Upper lobe of right lung (tissue), 1 donor: ENCODE measurements at places on chromosomes 6 and 20.

DNA sequence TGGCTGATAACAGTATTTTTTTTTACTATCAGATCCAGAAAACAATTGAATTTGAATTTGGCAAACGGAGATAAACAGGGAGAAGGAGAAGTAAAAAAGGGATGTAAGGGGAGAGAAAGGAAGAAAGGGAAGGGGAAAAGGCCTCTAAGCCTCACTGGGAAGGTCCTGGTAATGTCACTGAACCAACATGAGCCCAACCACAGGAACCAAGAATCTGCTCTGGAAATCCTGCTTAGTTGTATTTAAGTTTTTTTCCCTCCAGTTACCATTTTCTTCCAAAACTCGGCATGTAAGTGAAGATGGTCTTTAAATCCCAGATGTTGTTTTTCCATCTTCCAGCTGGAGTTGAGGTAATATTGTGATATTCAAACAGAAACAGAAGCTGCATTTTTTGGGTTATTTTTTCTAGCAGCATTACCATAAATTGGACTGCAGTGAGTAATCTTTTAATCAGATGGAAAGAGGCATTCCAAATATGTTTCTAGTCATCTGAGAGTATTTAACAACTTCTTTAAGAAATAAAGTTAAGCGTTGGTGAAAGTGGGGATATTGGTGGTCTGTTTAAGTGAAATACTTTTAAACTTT is 91.1 kb downstream of the TXNDC5 start:
- no peak overlapping the region for H3K27ac ChIP-seq
- no peaks in the 10 kb centered on the region for H3K27me3 ChIP-seq
- H3K36me3 ChIP-seq, result no peaks in the 10 kb centered on the region
- no peak for DNase-seq
- no peak overlapping the region for H3K4me3 ChIP-seq

DNA sequence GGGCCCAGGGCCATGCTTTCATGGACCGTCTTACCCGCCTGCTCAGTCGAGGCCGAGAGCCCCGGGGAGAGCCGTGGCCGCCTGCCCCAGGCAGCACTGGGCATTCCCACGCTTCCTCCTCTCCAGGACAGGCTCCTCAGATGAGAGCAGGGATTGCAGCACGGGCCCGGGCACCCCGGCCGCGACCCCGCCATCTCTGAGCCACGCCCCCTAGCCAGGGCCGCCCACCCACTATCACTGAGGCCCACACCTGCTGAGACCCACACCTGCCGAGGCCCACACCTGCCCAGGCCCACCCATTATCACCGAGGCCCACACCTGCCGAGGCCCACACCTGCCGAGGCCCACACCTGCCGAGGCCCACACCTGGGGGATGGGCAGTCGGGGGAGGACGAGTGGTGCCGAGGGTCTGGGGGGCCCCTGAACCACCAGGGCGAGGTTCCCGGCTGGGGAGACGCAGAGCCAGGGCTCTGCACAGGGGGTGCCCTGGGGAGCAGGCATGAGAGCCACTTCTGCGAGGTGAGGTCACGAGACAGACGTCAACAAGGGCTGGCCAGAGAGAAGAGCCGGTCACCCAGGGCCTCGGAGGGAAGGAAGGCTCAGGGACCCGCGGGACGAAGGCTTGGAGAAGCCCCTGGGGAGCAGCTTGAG is 235.6 kb downstream of the ERMARD start:
- no peaks in the 10 kb centered on the region for H3K36me3 ChIP-seq
- H3K4me1 ChIP-seq, result peaks cover 4% of the 10 kb centered on the region
- no peaks in the 10 kb centered on the region for H3K27me3 ChIP-seq
- DNase-seq, result peak; percentile 57
- H3K4me3 ChIP-seq, result no peak overlapping the region
- H3K27ac ChIP-seq, result no peak overlapping the region

DNA sequence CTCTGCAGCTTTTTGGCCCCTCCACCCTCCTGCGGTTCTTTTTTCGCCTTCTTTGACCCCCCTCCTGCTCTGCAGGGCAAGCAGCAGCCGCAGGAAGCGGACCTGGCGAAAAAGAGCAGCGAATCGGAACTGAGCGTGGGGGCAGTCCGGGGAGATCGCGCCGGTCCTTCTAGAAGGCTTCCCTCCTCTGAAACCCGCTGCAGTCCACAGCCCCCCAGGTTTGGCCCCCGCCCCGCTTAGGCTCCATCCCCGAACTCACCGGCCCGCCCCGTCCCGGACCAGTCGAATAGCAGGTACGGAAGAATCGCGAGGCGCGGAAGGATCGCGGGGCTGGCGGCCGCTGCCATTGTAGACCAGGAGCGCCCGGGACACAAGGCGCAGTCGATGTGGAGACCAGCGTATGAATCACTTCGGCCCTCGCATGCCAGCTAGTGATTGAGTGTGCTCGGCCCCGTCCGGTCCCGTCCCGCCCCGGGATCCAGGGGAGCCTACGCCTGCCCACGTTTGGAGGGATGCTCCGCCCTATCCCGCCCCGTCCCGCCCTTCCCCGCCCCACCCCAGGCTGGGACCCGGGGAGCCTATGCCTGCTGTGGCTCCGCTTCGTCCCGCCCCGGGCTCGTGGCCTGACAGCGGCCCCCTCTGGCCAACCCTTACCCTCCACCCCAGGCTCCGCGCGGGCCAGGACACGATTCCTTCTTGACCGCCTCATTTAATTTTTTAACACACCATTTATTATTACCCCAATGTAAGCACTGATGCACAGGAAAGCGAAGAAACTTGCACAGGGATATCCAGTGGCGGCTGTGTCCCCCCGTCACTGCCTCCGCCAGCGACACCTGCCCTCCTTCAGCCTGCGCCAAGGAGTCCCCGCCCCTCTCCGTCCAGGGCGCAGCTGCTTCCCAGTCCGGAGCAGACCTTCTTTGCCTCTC is at the start of gene ULBP3:
TSS of gene ULBP3 (minus strand) at position 402 of the 929 bp plus-strand sequence. CDS start at position 347, 55 bp downstream.
- H3K36me3 ChIP-seq, result no peaks in the 10 kb centered on the region
- H3K27me3 ChIP-seq, result no peaks in the 10 kb centered on the region
- peaks cover 4% of the 10 kb centered on the region for H3K4me1 ChIP-seq
- peak within 1 kb of the TSS; percentile 63 for H3K4me3 ChIP-seq
- peak within 1 kb of the TSS; percentile 34 for H3K27ac ChIP-seq

GRCh38 chr6:90382760-90383159 is 86.1 kb upstream of the BACH2 start:
- H3K4me1 ChIP-seq, result no peaks in the 10 kb centered on the region
- no peak for DNase-seq
- no peak overlapping the region for H3K27ac ChIP-seq
- no peaks in the 10 kb centered on the region for H3K36me3 ChIP-seq

GRCh38 chr6:21500314-21501020 is 93.1 kb upstream of the SOX4 start:
- no peak overlapping the region for H3K4me3 ChIP-seq
- no peak overlapping the region for H3K27ac ChIP-seq
- DNase-seq, result no peak
- no peaks in the 10 kb centered on the region for H3K36me3 ChIP-seq
- no peaks in the 10 kb centered on the region for H3K27me3 ChIP-seq
- no peaks in the 10 kb centered on the region for H3K4me1 ChIP-seq

- H3K27ac ChIP-seq, result no peak overlapping the region
- H3K4me3 ChIP-seq, result no peak overlapping the region
- no peaks in the 10 kb centered on the region for H3K36me3 ChIP-seq
These were observed 150.4 kb downstream of the PCSK2 start for GRCh38 chr20:17377231-17377630.

GRCh38 chr6:3557336-3557735 is 100.5 kb upstream of the SLC22A23 start:
- no peaks in the 10 kb centered on the region for H3K27me3 ChIP-seq
- H3K36me3 ChIP-seq, result no peaks in the 10 kb centered on the region
- no peaks in the 10 kb centered on the region for H3K4me1 ChIP-seq

DNA sequence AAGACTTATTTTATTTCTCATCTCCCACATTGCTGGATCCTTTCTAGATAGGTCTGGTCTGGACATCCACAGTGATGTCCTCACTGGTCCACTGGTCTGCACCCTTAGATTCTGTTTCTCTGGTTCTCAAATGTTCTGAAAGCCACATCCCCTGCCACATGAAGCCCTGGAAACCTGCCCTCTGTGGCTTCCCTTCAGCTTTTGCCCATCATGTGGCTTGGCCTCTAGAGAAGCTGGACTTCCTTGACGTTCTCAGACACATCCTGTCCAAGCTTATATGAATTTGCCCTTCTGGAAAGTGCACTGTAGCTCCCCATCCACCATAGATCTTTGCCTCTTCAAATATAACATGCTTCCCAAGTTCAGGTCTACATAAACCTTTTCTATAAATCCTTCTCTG is 18.5 kb downstream of the CST4 start:
- no peaks in the 10 kb centered on the region for H3K36me3 ChIP-seq
- no peak overlapping the region for H3K4me3 ChIP-seq
- no peaks in the 10 kb centered on the region for H3K27me3 ChIP-seq
- no peak for DNase-seq

- H3K27me3 ChIP-seq, result no peaks in the 10 kb centered on the region
- no peak overlapping the region for H3K27ac ChIP-seq
- H3K4me3 ChIP-seq, result no peak overlapping the region
These were observed 79.8 kb upstream of the TRDN start for GRCh38 chr6:123716506-123716905.

GRCh38 chr20:56373942-56374341 is 15.2 kb downstream of the FAM210B start:
- no peak overlapping the region for H3K4me3 ChIP-seq
- H3K4me1 ChIP-seq, result no peaks in the 10 kb centered on the region
- H3K36me3 ChIP-seq, result peaks cover 13% of the 10 kb centered on the region
- DNase-seq, result no peak
- H3K27ac ChIP-seq, result no peak overlapping the region
- no peaks in the 10 kb centered on the region for H3K27me3 ChIP-seq

GRCh38 chr6:52416629-52417151 is 3.5 kb upstream of the EFHC1 start:
- H3K27me3 ChIP-seq, result peaks cover 3% of the 10 kb centered on the region
- H3K27ac ChIP-seq, result no peak overlapping the region
- H3K36me3 ChIP-seq, result no peaks in the 10 kb centered on the region
- no peak for DNase-seq
- peaks cover 10% of the 10 kb centered on the region for H3K4me1 ChIP-seq

GRCh38 chr6:12957321-12958051 is 240.9 kb downstream of the PHACTR1 start:
- H3K27me3 ChIP-seq, result no peaks in the 10 kb centered on the region
- peak; percentile 92 for DNase-seq
- no peaks in the 10 kb centered on the region for H3K36me3 ChIP-seq
- peaks cover 10% of the 10 kb centered on the region for H3K4me1 ChIP-seq

DNA sequence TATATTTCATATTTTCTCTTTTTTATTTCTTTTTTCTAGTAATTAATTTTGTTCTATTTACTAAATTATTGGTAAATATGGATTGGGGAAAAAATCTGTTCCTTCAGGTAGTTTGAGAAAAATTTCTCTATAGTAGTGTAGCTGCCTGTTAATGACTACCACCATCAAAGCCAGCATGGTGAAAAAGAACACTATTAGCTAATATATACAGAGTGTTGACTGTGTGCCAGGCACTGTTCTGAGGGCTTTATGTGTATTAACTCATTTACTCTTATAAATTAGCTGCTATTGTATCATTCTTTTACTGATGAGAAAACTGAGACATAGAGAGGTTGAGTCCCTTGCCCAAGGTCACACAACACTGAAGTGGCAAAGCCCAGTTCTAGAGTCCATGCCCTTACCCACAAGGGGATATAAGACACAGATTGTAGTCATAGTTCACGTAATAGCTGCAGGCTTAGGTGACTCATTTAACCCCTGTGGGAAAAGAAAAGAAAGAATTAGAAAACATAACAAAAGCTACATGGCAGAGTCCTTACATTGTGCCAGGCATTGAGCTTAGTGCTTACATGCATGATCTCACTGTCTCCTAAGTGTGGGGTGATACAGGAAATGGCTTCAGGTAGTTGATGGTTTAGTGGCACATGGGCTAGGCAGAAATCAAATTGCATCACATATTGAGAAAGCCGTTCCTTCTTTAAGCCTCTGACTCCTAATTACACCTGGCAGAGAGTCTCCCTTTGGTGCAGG is 12.2 kb upstream of the AKIRIN2 start:
- no peaks in the 10 kb centered on the region for H3K36me3 ChIP-seq
- no peaks in the 10 kb centered on the region for H3K27me3 ChIP-seq

GRCh38 chr6:51015394-51015793 is 196.7 kb downstream of the TFAP2B start:
- DNase-seq, result no peak
- H3K4me3 ChIP-seq, result no peak overlapping the region
- H3K27me3 ChIP-seq, result no peaks in the 10 kb centered on the region

GRCh38 chr6:82712826-82713225 is 349.2 kb downstream of the TPBG start:
- no peak overlapping the region for H3K4me3 ChIP-seq
- no peaks in the 10 kb centered on the region for H3K27me3 ChIP-seq
- no peaks in the 10 kb centered on the region for H3K36me3 ChIP-seq
- DNase-seq, result no peak

DNA sequence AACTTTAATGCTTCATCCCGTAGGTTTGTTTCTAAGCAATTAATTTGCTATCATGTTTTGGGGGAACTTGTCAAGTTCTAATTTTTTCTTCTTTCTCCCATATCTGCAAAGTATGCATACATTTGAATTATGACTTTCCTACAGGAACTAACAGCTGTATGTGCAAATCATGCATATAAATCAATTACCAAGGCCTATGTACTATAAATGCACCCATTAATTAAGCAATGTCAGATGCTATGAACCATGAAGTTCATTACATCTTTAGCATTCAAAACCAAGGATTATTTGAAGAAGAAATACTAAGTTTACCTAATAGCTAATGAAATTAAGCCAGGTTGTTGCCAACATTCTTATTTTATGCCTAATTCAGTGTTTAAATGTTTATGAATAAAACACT is 851.3 kb downstream of the TFAP2A start:
- H3K4me3 ChIP-seq, result no peak overlapping the region
- no peak overlapping the region for H3K27ac ChIP-seq
- H3K27me3 ChIP-seq, result no peaks in the 10 kb centered on the region
- DNase-seq, result no peak

DNA sequence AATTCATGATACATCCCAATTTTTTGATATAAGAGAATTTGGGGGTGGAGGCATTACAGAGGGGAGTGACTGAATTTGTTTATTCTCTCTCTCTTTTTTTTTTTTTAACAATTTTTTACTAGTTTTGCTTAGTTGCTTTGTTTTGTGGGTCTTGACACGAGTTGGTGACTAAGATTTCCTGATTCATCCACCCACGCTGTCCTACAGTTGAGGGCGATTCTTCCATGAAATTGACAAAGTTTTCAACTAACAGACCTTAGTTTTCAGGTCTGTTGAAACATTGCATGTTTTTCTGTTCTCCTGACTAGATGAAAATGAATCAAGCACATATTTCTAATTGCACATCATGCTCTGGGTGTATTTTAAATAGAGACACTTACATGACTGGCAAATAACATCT is 613.8 kb downstream of the TFAP2B start:
- H3K4me3 ChIP-seq, result no peak overlapping the region
- no peak overlapping the region for H3K27ac ChIP-seq
- DNase-seq, result no peak
- H3K36me3 ChIP-seq, result no peaks in the 10 kb centered on the region
- no peaks in the 10 kb centered on the region for H3K27me3 ChIP-seq
- H3K4me1 ChIP-seq, result no peaks in the 10 kb centered on the region

GRCh38 chr20:57702521-57702920 is 7.3 kb downstream of the PMEPA1 start:
- no peak overlapping the region for H3K4me3 ChIP-seq
- no peaks in the 10 kb centered on the region for H3K27me3 ChIP-seq
- H3K27ac ChIP-seq, result no peak overlapping the region
- no peaks in the 10 kb centered on the region for H3K4me1 ChIP-seq
- H3K36me3 ChIP-seq, result no peaks in the 10 kb centered on the region

- DNase-seq, result peak; percentile 73
- no peak overlapping the region for H3K27ac ChIP-seq
- no peak overlapping the region for H3K4me3 ChIP-seq
- H3K36me3 ChIP-seq, result no peaks in the 10 kb centered on the region
- no peaks in the 10 kb centered on the region for H3K4me1 ChIP-seq
- H3K27me3 ChIP-seq, result no peaks in the 10 kb centered on the region
These were observed 20.5 kb downstream of the BCAS4 start for GRCh38 chr20:50815162-50815989.
